ENCODE measurements at places on chromosomes 16 and 17.

GRCh38 chr17:63476854-63477479 is at the start of gene ACE:
Gene ACE (plus strand): TSS chr17:63477061. CDS start chr17:63477095, 34 bp downstream.
- no peaks in the 10 kb centered on the region for H3K36me3 ChIP-seq
- peak within 1 kb of the TSS; percentile 11 for H3K27ac ChIP-seq
- peaks cover 84% of the 10 kb centered on the region for H3K27me3 ChIP-seq
- peaks cover 50% of the 10 kb centered on the region for H3K4me1 ChIP-seq

GRCh38 chr17:79872762-79873161 is 33.5 kb upstream of the CBX4 start:
- H3K4me3 ChIP-seq: no peak overlapping the region
- no peaks in the 10 kb centered on the region for H3K36me3 ChIP-seq
- H3K27me3 ChIP-seq: no peaks in the 10 kb centered on the region
- DNase-seq: no peak
- H3K4me1 ChIP-seq: no peaks in the 10 kb centered on the region

DNA sequence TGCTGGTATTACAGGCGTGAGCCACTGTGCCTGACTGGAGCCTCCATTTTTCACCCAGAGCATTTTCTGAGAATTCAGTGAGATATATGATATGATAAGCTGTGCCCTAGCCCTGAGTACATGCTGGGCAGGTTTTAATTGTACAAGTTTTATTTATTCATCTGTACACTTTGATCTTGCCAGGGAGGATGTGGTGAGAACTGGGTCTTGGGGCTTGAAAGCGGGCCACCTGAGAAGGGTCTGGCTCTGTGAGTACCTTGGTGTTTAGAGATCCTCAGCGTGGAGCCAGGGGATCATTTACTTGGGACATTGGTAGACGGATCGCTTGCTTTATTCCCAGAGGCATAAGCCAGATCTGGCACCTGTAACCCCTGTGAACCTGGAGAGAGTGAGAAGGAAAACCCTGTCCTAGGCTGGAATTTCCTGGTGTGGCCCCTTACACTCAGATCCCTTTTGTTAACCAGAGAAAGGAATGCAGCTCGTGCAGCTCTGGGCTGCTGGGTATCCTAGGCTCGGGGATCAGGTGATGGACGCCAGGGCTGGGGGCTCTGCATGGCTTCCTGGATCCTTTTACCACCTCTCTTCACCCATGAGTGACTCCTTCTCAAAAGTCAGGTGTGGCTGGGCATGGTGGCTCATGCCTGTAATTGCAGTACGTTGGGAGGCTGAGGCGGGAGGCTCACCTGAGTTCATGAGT is 91.9 kb downstream of the ABCC1 start:
- H3K4me1 ChIP-seq: peaks cover 22% of the 10 kb centered on the region
- no peak for DNase-seq
- no peaks in the 10 kb centered on the region for H3K27me3 ChIP-seq
- no peak overlapping the region for H3K27ac ChIP-seq
- no peak overlapping the region for H3K4me3 ChIP-seq
- H3K36me3 ChIP-seq: peaks cover 98% of the 10 kb centered on the region

DNA sequence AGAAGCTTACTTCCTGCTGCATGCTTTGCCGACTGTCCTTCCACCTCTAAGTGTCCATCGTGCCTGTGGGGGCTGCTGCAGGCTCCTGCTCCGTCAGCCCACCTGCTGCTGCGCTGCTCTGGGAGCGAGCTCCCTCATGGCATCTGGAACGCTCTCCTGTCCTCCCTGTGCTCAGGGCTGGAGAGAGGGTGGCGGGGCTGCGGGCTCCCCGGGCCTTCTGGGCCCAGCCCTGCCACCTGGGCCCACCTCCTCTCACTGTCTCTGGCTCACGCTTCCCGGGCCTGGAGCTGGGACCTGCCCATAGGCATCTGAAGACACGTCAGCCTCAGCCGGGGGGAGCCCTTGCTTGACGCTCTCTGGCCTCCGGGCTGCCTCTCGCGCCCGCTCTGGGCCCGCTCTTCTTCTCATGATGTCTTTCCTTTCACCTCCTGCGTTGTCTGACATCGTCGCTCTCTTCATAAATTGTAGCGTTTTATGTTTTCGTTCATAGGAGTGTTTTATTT is 27.0 kb downstream of the NME3 start:
- no peak overlapping the region for H3K4me3 ChIP-seq
- peaks cover 90% of the 10 kb centered on the region for H3K36me3 ChIP-seq
- no peaks in the 10 kb centered on the region for H3K4me1 ChIP-seq

DNA sequence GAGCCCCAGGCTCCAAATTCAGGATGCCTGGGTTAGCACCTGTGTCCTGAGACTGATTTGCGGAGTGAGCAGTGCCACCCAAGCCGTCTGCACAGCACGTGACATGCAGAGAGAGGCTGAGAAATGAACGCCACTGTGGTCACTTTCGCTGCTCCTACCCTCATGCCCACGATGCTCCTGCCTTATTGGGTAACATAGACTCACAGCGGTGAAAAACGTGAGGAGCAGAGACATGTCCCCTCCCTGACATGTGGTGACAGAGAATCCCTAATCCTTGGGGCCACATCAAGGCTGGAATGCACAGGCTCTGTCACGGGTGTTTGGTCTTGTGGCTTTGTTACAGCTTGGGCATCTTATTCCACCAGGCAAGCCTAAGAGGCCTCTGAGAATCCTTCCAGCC is 52.1 kb upstream of the CACNG5 start:
- H3K4me3 ChIP-seq: no peak overlapping the region
- H3K36me3 ChIP-seq: no peaks in the 10 kb centered on the region
- no peaks in the 10 kb centered on the region for H3K27me3 ChIP-seq
- H3K4me1 ChIP-seq: no peaks in the 10 kb centered on the region
- DNase-seq: no peak
